AG09319 (cell line): ENCODE measurements at places on chromosomes 1 and 21.

DNA sequence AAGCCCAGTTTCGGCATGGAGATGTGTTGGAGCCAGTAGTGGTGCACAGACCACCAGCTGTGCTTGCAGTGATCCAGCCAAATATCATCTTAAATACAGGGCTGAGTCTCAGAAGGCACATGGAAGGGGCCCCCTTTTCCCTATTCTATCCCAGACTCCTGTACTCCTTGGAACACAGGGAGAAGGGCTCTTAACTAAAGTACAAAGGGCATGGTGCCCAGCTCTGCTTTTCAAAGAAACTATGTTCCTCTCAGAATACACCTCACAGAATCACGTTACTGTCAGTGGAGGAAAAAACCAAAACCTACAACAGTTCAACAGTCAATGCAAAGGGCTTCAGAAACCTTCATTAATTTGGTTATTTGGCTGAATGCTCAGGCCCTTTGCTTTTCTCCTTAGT is 180.6 kb upstream of the C1orf105 start:
- DNase-seq = no peak

- no peak for DNase-seq
Observed at GRCh38 chr1:69852706-69853105, 285.0 kb downstream of the LRRC7 start.

- no peak for DNase-seq
Observed at GRCh38 chr1:203823306-203823705, 27.9 kb downstream of the ZBED6 start.

DNA sequence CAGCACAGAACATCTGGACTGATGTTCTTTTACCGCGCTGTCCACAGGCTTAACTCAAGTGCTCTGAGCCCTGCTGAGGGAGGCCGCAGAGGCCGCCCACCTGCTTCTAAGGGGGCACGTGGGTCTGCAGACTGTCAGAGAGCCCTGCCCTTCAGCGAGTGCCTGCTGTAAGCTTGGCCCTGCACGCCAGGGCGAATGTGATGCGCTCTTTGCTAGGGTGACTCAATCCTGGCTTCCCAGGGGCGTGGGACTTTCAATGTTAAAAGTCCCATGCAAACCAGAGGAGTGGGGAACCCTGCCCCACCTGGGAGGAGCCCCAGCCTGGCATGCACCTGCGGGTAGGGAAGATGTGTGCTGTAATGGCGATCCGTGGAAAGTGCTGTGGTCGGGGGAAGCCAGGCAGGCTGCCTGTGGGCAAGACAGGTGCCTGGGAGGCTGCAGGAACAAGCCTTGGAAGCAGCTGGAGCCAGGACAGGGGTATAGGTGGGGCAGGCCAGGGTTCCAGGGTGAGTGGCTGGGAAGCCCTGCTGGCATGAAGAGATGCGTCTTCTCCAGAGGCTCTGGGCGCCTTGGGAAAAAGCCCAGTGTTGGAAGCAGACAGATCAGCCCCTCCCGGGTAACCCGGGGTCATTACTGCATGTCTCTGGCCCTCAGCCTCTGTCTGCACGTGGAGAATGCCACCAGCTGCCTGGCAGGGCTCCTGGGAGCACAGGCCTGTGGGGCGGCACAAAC is 594 bp upstream of the PANK4 start:
- DNase-seq = no peak

GRCh38 chr21:38380481-38381137 is 117.7 kb downstream of the ERG start:
- no peak for DNase-seq

DNA sequence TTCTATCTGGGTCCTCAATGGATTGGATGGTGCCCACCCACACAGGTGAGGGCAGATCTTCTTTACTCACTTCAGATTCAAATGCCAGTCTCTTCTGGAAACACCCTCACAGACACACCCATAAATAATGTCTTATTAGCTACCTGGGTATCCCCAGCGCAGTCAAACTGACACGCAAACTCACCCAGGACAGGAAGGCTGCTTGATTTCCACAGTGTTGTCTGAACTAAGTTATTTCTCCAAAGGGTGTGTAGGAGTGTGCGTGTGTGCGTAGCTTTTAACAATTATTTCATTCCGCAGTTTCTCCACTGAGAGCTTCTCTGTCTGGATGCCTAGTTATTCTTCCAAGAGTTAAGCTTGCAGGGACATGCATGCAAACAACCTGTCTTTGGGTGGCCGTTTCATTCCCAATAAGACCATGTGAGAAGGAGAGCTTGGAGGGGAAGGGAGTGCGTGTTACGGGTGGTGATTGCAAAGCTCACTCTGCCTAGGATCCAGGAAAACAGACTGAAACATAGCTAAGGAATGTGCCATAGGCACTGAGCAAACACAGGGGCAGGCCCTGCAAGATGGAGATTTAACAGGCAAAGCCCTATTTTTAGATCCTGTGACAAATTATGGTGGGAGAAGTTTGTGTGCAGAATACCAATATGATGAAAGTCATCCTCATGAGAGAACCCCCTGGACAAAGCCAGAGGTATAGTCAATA is 269.7 kb downstream of the DYRK1A start:
- DNase-seq = peak; percentile 1

GRCh38 chr21:35571910-35572309 is 488.4 kb downstream of the SETD4 start:
- DNase-seq = no peak

- no peak for DNase-seq
Observed at GRCh38 chr1:87119541-87120140, 205.2 kb downstream of the HS2ST1 start.

DNA sequence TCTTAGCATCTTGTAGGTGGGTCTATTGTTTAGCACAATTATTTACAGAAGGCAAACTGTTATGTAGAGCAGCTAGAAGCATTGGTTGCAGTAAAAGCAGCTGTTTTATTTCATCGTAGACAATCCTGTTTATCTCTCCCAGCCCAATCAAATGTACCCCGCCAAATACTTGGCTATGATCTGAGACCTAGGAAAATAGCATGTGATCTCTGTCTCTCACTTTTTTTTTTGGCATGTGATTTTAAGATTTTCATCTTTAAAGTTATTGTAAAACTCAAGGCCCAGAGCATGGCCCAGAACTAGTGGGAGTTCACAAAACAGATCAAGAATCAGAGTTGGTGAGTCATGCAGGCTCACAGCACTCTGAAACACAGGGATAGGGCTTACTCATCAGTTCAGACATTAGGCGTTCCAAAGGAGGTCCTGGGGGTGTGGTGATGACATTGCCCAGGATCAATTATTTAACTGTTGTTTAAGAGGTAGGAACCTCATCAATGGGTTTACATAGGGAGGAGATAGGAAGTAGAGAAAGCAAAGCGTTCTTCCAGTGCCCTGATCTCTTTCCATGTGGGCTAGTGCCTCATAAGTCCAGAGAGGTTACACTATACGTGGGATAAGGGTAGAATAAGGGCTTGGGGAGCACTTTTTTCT is 40.2 kb downstream of the TBX19 start:
- DNase-seq = no peak

DNA sequence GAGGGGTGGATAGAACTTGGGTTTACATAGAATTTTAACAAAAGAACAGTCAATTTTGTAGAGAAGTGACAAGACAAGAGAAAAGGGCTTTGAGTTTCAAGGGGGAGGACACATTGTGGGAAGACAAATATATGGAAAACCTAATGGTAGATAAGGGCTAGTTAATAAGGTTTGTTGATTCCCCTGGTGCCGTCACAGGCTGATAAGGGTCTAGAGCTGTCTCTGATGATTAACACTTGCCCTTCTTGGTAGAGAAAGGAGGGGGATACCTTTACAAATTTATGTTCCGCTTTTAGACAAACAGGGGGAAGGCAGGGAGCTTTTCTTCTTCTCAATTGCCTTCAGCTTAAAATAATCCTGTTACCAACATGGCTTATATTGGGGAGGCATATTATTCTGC is 124.3 kb downstream of the ETS2 start:
- no peak for DNase-seq

- DNase-seq = no peak
Observed at GRCh38 chr1:235945775-235946570, 79.3 kb upstream of the LYST start.

GRCh38 chr1:47710329-47711071 is 272.7 kb downstream of the FOXD2 start:
- no peak for DNase-seq

GRCh38 chr1:205286335-205286950 is 35.1 kb downstream of the NUAK2 start:
- no peak for DNase-seq

GRCh38 chr1:208101661-208102431 is 142.3 kb downstream of the PLXNA2 start:
- DNase-seq = no peak

- no peak for DNase-seq
Observed at GRCh38 chr1:108732398-108732797, 14.1 kb upstream of the STXBP3 start.

DNA sequence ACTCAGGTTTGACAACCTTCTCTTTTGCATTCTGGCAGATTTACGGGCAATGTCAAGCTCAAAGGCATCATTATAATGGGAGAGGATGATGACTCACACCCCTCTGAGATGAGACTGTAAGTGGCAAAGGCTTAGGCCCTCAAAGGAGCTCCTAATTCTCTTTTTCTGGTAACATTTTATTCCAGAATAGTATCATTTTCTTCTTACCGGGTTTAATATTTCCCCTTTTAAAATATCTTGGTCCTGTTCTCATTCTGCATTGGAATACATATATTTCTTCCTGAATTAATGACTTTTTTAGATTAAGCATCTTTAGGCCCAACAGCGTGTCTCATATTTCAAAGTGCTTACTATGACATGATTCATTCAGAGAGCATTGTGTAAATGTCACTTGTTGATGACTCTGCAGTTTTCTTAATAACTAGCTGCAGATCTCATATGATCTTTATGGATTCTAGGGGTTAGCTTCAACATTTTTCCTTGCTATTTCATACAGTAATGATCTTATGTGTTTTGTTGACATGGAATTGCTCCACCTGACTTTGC is 1.7 kb downstream of the PITHD1 start:
- DNase-seq = no peak

DNA sequence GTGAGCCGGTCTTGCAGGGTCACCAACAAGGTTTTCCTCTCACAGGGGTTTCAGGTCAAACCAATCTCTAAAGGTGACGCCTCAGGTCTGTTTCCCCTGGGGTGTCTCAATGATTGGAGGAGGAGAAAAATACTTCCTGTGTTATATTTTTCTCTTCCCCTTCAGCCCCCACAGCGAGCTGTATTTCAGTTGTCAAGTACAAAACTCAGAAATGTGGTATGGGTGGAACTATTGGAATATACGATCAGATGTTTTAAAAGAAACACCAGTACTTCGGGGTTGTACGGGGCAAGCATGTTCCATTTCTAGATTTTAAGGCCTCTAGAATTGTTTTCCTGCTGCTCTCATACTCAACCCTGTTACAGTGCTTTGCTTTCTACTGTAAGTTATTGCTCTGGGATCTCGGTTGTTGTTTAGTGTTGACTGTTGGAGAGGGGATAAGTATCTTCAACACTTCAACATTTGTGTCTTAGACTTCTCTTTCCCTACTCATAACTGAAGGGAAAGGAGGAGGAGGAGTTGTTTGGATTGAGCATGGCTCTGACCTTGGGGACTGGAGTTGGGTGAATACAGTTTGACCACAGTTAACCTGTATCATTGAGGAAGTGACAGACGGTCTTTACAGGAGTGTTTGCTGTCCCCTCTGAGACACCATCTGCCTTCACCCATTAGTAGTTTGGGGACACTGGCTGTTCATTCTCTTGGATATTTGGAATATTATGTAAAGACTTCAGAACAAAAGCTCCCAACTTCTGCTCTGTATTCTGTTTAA is 2.0 kb downstream of the MAPKAPK2 start:
- no peak for DNase-seq

DNA sequence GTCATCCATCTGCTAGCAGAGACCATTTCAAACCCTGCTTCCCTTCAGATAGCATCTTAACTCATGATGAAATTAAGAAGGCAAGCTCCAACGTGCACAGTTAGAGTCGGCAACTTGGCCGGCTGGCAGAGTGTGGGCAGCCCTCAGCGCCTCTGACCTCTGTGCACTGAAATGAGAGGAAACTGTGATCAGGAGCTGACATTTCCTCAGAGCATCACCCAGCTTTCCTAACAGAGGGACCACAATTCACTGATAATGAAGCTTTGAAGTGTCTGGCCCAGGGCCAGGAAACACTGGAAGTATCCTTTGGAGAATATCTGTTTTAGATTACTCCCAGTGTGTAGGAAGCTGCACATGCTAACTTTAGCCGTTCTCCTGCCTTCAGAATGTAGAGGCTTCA is 145.0 kb upstream of the ZC3H11B start:
- no peak for DNase-seq

- DNase-seq = no peak
Observed at GRCh38 chr21:25385341-25385740, 221.9 kb downstream of the MRPL39 start.

- no peak for DNase-seq
Observed at GRCh38 chr1:240644732-240645131, 32.8 kb upstream of the GREM2 start.

DNA sequence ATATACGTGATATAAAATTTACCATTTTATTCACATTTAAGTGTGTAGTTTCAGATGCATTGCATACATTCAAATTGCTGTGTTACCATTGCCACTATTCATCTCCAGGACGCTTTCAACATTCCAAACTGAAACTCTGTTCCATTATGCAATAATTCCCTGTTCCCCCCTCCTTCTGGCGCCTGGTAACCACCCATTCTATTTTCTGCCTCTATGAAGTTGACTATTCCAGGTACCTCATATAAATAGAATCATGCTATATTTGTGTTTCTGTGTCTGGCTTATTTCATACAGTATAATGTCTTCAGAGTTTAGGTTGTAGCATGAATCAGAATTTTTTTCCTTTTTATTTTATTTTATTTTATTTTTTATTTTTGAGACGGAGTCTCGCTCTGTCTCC is 41.7 kb downstream of the SLC22A15 start:
- no peak for DNase-seq
